A549 (cell line): ENCODE measurements at places on chromosomes 11 and 22.
A peak's percentile ranks its signal among the peaks of the same experiment; 100 is the strongest.

DNA sequence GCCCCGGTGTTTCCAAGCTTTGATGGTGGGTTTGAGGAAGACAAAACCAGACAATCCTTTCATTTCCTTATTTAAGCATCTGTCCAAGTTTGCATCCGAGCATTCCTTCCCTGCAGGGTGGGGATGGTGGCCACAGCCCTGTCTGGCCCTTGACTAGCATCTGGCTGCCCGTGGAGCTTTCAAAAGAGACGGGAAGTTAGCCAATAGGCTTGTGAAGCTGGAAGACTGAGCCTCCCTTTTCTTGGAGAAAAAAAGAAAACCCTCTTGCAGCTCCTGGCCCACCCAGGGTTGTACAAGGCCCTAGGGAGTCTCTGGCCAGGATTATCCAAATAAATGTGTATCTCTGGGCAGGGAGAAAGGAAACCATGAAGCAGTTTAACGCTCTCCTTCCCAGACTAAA is 60.6 kb downstream of the MICAL2 start:
- no peak for DNase-seq

DNA sequence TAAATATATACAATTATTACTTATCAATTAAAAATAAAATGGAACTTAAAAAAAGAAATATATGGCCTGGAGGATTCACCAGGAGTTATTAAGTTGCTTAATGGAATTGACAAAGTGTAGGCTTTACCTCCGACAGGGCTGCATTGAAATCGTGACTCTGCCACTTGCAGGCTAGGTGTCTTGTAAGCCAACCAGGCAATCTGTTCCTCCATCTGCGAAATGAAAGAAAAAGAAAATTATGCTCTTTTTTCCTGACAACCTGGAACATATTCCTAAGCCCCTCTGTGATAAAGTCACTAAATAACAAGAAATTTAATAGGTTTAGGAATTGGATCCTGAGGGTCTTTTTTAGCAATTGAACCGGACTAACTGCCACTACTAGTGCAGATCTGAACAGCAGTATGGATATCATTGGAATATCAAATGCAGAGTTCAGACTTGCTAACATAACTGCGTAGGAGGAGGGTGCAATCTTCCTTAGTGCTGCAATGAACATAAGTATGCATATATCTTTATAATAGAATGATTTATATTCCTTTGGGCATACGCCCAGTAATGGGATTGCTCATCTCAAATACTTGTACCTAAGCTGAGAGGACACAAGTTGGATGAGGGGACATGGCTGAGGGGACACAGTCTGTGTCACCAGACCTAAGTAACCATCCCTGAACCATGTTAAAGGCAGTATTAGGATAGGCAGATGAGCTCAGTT is 42.5 kb upstream of the CEP126 start:
- DNase-seq, result no peak

DNA sequence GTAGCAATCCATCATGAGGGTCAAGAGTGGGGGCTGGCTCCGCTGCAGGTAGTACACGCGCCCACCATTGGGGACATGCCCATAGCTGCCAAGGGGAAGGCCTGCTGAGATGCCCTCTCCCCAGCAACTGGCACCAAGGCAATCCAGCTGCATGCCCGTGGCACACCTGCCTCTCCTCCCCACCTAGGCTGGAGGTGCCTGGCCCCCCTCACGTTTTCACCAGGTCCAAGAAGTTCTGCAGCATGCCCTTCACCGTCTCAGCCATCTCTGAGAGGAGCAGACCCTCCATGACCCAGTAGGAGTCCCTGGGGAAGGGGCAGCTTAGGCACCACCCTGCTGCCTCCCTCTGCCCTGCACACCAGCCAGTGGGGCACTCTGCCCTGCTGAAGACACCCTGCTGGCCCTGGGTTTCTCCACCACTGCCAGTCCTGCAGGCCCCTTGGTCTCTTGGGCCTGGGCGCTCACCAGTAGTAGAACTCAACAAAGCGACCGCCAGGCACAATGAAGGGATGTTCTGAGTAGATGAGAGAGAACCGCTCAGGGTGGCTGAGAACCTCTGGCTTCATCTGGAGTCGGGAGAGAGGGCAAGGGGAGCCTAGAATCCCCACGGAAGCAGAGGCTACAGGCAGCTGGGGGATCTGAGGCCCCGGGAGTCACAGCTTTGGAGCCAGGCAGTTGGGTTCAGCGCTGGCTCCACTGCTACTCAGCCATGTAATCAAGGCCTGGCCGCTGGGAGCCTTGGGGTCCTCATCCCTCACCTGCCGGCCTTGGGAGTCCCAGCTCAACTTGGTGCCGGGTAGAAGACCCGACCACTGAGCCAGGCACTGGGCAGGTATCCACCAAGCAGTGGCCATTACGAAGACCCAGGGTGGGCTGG is 17.8 kb downstream of the TREH start:
- DNase-seq, result no peak

- DNase-seq, result no peak
Observed at GRCh38 chr11:46906609-46907041, 11.7 kb downstream of the LRP4 start.

- no peak for DNase-seq
Observed at GRCh38 chr11:108069947-108070346, 51.4 kb upstream of the ACAT1 start.

GRCh38 chr22:36729321-36729720 is 25.8 kb upstream of the CACNG2 start:
- no peak for DNase-seq

DNA sequence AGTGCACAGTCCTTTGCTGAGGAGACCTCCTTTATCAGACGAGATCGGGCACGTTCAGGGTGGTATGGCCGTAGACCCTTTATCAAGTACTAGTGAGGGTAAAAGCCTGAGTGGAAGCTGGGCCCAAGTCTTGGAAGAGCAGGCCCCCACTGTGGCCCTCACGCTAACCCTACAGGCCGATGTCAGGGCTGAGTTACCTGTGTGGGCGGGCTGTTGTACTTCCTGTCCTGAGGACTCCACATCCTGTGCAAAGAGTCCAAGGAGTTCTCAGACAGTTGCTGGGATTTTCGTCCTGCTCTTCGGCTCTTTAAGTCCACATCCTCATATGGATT is 34.9 kb downstream of the RPL27A start:
- DNase-seq, result no peak

GRCh38 chr11:129248618-129249017 is 56.5 kb upstream of the ARHGAP32 start:
- DNase-seq, result peak; percentile 49

- peak; percentile 6 for DNase-seq
Observed at GRCh38 chr11:44104481-44105294, 9.2 kb downstream of the EXT2 start.

DNA sequence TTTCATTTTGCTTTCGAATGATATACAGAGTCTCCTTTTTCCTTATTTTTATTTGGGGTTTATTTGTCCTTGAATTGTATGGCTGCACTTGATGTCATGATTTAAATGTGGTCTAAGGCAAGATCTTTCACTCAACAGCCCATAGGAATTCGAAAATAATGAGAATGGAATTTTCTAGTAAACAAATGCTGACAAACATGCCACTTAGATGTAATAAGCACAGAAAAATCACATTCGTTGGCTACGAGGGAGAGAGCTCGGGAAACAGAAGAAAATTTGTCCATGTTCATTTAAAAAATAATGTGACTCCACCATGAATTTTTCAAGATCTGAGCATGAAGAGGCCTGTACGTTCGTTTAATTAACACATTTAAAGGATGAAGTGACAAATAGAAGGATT is 73.0 kb downstream of the BLID start:
- DNase-seq, result no peak

GRCh38 chr11:2807025-2807681 is 78.4 kb downstream of the CDKN1C start:
- no peak for DNase-seq

GRCh38 chr22:44918925-44919392 is 90.8 kb downstream of the PHF21B start:
- DNase-seq, result no peak

DNA sequence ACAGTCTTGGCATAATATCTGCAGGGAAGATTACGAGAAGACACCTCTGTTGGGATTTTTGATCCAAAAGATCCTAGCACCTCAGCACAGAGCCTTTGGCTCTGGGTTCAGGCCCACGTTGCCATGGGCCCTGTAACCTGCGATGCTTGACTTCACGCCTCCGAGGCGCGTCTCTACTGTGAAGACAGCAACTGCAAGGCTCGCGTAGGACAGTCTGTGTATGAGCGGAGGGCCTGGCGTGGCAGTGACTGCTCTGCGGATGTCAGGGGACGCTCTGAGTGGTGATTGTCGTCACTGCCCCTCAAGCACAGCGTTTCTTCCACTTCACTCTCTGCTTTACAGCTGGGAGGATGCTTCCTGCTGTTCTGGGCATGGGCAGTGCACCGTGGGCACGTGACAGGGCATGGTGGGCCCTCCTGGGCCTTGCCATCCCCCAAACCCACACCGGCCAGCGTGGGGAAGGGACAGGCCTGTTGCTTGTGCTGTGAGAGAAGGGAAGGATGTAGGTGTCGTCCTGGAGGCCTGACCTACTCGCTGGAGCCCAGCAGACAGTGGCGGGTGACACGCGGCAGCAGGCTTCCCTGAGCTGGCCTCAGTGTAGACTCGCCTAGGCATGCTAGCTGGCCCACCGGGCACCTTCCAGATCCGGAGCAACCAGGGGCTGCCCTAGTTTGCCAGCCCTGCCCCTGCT is 26.5 kb downstream of the GLB1L2 start:
- no peak for DNase-seq

GRCh38 chr11:123093739-123094138 is 31.8 kb upstream of the HSPA8 start:
- DNase-seq, result no peak

DNA sequence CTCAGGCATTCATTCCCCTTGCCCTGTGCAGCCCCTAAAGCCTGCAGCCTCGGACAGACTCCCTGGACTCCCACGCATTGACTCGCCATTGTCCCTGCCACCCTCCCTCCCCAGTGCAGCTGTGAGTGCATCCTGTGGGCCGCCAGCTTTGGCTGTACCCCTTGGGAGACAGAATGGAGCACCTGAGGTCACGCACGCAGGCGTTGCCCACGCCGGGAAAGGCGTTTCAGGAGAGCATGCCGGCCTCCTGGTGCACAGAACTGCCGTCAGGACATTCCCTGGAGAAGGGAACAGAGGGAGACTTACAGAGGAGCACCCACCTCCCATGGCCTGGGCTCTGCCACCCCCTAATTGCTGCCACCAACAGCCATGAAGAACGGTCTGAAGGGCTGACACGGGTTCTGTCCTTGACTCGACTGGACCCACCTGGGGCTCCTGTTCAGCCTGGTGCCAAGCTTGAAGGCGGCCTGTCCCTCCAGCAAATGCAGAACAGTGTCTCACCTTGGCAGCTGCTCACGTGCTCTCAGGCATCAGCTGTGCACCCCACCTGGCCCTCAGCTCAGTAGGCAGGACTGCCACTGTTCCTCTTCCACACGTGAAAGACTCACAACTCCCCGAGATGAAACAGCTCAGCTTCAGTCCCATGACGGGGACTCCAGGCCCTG is 503.8 kb downstream of the BRD1 start:
- no peak for DNase-seq

DNA sequence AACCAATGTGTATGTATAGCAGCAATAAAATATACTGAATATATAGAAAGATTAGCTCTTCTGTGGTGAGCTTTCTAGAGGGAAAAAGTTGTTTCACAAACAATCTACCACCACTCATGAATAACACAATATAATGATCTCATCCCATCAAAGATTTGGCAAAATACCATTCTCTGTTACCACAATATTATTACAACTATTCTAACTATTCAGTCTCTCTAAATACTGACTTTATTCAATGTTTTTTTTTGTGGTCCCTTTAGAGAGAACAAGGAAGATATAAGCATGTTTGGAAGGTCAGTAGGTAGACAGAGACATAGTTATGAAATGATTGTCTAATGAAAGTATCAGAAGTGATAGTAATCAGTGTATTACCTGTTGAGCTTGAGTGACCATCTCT is 7.8 kb downstream of the CCDC90B start:
- DNase-seq, result no peak

DNA sequence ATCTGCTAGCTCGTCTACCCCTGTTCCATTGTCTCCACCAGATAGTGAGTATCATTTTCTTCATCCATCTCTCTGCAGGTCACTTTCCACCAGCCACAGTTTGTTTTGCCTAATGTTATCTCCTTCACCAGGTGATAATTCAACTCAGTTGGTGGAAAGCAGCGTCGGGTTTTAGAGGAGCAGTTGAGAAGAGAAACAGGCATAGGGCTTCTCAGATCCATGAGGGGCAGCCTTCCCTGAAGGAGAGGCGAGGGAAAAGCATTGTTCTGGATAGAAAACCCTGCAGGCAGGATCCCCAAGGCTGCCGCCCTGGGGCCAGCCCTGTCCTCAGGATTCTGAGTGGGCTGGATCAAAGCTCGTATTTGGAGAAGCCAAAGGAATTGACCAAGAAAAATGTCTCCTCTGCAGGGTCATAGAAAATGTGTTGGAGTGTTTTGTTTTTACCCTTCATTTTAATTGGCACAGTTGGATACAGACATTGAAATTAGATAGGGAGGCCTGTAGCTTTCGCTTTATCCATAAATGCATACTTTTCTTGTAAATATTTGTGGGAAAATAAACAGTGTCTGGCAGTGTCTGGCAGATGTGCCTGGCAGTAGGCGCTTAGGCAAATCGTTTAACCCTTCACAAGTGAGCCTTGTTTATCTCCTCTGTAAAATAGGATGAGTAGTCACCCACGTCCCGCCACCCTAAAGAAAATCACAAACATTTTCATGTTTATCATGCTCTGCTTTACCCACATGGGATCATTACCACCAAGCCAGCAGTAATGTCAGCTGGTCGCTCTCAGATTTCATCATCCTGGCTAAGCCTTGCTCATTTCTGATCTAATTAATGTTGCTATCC is 73.4 kb upstream of the TTC12 start:
- no peak for DNase-seq

DNA sequence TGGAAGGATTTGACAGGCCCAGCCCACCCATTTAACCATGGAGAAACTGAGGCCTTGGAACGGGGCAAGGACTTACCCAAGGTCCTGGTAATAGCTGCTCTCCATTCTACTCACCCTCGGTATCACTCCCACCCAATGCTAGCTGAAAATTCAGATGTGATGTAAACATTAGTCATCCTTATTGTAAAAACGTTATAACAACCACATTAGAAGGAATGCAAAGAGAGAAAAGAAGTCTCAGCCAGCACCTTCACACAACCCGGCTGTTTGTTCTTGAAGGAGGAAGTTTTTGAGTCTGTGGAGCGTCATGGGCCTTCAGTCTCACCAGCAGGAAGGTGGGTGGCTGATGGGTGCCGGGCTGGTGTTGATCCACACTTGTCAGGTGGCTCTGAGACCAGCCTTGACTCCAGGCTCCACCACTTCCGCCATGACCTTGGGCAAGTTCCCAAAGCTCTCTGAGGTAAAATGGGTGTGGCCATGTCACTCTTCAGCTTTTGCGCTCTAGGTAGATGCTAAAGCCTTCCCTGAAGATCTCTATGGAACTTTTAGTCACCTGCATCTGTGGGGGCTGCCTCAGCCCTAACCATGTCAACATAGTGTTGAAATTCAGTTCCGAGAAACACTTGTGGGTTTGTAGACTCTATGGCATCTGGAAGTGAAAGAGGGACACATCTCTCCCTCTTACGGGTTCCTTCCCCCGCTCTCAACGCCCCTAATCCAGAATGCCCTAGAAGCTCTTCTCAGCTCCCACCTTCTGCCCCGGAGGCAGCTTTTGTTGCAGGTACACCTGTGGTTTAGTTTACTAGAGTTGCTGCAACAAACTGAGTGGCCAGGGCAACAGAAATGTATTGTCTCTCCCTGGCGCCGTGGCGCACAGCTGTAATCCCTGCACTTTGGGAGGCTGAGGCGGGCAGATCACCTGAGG is 14.8 kb downstream of the CD6 start:
- no peak for DNase-seq

GRCh38 chr22:27113211-27113635 is 455.8 kb downstream of the MIAT start:
- peak; percentile 65 for DNase-seq

- no peak for DNase-seq
Observed at GRCh38 chr22:36337365-36338130, 50.2 kb downstream of the MYH9 start.
